Activated CD4-positive, alpha-beta memory T cell treated with anti-CD3 and anti-CD28 coated beads for 36 hours (primary cell): ENCODE measurements at places on chromosomes 4 and X. TPM values are rescaled to one million over a fixed set of nuclear protein-coding genes. Genes with fewer than 3 reads are reported as not detected.

- no peak for DNase-seq
These were observed 89.3 kb upstream of the KLF3 start for GRCh38 chr4:38574559-38575333.

- no peak for DNase-seq
These were observed 422.7 kb upstream of the LCORL start for GRCh38 chr4:18444206-18444605.

The UGT2B17 gene
- not detected for total RNA-seq

The UGT2B11 gene
- not detected for total RNA-seq

- peak; percentile 52 for DNase-seq
These were observed 15.6 kb downstream of the SCARB2 start for GRCh38 chr4:76197971-76198410.

The CLTRN gene
- total RNA-seq: 0.69 TPM

The LDB2 gene
- total RNA-seq: not detected

The HMGN5 gene
- 6.1 TPM for total RNA-seq

DNA sequence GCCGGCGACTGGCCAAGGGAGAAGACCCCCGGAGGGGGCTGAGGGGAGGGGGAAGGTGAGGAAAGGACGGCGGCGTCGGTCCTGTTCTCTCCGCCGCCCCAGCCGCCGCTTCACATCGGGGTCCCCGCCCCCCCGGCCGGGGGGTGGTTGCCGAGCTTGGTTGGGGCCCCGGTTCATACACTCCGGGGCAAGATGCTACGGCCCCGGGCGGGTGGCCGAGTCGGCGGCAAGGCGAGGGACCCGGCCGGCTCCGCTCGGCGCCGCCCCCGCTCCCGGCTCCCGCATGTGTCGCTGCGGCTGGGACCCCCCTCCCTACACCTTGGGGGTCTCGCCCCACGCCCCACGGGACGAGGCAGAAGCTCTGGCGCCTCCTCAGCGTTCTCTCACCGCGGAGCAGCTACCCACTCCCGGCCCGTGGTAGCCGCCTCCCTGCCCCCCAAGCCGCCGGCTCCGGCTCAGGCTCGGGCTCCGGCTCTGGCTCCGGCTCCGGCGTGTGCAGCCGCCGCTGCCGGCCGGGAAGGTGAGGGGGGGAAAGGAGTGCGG, 461 bp downstream of the FBXW7 start:
- DNase-seq: peak; percentile 32

DNA sequence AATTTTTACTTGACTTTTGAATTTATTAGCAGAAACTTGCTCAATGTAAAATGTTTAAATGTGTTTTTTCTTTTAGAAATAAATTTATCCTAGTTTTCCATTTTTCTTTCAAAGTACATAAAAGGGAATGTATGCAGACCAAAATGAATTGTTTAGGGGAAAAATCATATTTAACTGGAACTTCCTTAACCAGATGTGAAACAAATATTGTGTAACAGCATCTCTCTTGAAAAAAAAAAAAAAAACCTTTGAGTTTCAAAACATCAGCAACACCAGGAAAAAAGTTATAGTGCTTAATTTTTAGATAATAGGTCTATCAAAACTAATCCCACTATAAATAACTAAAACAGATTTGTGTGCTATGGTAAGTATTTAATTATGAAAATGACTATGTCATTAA, 14.5 kb upstream of the CCNA2 start:
- no peak for DNase-seq

GRCh38 chr4:83230928-83231327, 53.7 kb downstream of the COQ2 start:
- DNase-seq: no peak

The MAGED2 gene
- total RNA-seq: 52.8 TPM

DNA sequence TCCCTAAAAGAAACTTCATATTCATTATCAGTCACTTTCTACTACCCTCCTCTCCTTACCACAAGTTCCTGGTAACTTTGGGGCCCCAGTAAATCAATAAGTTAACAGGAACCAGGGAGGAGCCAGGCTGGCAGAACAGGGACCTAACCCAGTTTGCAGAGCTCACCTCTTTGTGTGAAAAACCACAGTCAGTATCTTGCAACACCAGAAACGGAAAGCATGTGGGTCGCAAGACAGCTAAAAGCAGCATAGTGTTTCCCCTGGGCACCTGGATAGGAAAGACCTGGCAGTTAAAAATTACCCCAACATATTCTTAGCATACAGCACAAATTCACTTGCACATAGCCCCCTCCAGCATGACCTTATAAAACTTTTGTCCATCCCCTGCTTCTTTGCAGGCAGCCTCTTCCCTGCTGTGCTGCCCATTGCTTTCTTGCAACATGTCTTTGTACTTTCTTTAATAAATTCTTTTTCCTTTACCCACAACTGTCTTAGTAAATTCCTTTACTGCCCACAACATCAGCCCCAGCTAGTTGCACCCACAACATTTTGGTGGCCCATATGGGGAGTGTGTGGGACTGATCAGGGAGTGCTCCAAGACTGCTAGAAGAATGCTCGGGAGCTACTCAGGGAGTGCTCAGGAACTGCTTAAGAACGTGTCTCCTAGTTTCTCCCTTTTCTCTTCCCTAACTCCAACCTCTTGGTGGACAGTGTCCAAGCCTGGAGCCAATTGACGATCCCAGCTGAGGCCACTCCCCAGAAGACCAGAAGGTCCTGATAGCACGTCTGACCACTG, 83.4 kb downstream of the MSN start:
- DNase-seq: peak; percentile 53

The RTL3 gene
- total RNA-seq: not detected

- no peak for DNase-seq
These were observed 46.8 kb downstream of the CLCN4 start for GRCh38 chrX:10203617-10204016.

GRCh38 chr4:48780865-48781214, 761 bp upstream of the FRYL start:
- peak; percentile 64 for DNase-seq

The PPP4R3C gene
- not detected for total RNA-seq

- no peak for DNase-seq
These were observed 6.3 kb upstream of the SH3KBP1 start for GRCh38 chrX:19893727-19894126.

- no peak for DNase-seq
These were observed 711.0 kb downstream of the RPA4 start for GRCh38 chrX:97594646-97595224.

The MAGEA12 gene
- not detected for total RNA-seq

DNA sequence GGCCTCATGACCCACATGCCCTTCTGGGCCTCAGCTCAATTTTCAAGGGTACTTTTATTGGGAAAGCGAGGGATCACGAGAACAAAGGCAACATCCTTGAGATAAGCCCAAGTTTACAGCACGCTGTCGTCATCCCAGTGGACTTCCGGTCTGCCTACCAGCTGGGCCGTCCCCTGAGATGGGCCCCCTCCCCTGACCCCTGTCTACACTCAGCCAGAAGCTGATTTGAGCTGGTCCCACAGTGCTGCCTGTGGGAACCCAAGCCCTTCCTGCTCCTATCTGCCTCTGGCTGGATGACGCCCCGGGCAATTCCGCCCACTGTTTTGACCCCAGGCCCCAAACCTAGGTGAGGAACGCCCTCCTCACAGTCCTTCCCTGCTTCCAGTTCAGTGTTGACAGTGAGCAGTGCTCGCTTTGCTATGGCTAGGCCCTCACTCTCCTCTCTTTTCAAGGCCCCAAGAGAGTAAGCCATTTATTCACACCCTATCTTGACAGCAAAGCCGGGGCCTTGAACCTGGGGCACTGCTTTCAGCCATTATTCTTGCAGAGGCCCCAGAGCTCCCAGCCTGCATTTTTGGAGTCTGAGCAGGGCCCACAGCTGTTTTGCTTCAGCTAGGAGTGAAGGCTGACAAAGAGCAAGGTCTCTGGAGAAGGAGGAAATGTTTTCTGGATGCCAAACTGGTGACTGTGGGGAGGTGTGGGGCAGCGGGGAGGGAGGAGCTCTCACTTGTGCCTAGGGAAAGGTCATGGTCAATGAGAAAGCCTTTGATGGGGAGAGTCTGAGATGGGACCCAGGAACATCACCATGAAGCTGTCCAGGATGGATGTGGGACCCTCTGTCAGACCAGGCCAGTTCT, 164.6 kb upstream of the BCOR start:
- DNase-seq: no peak

The FGF2 gene
- total RNA-seq: 0.56 TPM

The KLB gene
- not detected for total RNA-seq

The SHROOM4 gene
- total RNA-seq: not detected

DNA sequence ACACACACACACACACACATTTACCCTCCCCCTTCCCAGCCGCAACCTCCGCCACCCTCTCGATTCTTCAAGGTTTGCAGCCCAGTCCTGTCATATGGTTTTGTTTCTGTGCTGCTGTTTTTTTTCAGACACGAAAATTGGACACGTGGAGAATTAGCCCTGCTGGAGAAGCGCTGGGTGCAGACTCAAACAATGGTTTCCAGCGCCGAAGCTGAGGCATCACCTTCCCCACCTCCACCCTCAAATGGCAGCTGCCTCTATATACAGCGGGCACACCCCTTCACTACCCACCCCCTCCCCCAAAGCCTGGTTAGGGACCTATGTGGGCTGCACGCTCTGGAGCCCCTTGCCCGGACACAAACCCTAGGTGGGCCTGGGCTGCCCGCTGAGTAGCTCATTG, 87.9 kb downstream of the BCOR start:
- DNase-seq: peak; percentile 19

- DNase-seq: no peak
These were observed 10.5 kb downstream of the TBC1D14 start for GRCh38 chr4:6920171-6920570.

DNA sequence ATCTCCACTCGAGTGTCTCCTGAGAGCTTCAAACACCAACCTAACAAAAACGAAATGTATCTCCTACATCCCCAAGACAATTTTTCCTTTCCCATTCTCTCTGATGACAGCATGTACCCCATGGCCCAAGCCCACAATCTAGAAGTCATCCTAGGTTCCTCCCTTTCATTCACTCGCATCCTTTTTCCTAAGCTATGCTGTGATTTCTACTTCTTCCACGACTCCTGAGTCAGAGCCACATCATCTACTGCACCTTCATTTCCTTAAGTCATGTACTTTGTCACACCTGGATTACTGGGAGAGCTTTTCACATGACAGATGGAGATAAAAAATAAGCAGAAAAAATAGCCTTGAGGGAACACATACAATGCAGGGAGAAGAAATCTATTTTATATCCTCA, 20.1 kb downstream of the C4orf36 start:
- no peak for DNase-seq

GRCh38 chr4:67749286-67749685, 4.9 kb downstream of the GNRHR start:
- DNase-seq: no peak

DNA sequence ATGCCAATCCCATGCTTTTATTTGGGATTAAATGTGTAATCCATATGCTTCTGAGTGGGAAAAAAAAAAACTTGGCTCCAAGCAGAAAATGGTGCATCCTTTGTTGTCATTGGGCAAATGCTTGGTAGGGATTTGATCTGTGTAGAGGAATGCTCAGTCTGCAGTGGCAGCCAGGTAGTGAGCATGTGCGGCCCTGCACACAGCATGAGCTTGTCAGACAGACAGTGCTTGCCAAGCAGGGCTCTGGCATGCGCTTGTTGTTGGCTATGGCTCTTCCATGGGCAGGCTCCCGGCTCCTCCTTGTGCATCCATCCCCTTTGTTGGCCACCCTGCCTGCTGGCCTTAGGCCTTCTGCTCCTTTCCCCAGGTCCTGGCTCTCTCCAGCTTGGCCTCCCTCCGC, 130.3 kb downstream of the GPR143 start:
- no peak for DNase-seq

DNA sequence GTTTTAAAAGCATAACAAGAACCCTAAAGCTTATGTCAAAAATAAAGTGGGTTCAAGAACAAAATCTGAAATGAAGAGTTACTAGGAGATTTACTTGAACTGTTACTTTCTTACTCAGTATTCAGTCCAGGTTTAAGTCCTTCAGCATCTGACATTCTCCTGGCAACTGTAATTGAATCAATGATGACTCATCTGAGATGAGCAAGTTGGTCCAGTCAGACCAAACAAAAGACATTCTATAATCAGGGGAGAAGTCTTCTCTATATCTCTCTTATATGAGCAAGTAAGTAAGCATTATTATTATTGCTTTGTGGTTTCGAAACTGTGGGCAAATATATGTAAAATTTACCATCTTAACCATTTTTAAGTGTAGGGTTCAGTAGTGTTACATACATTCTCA, 34.6 kb downstream of the MAP9 start:
- no peak for DNase-seq

GRCh38 chr4:106835919-106836318, 200.2 kb downstream of the DKK2 start:
- DNase-seq: no peak

GRCh38 chrX:7330556-7330955, 182.6 kb upstream of the PUDP start:
- no peak for DNase-seq

- no peak for DNase-seq
These were observed 51.6 kb downstream of the RTL5 start for GRCh38 chrX:72080150-72080549.

GRCh38 chr4:110781944-110782343, 159.1 kb upstream of the PITX2 start:
- DNase-seq: no peak

DNA sequence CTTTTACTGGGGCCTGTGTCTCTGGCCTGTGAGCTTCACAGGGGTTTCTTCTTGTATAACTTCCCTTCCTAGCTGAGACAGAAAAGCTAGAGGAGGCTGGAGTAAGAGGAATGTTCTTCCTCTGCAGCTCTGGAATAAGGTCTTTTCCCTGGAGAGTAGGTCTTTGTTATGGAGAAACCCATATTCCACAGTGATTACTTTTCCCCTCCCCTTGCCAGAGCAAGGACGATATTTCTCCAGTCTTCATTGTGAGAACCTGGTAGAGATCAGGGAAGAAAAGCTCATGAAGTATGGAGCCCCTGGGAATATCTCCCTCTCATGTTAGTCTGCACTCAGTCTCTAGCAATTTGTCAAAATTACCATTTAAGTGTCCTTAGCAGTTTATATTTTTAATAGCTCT, 18.7 kb upstream of the GLRB start:
- no peak for DNase-seq

DNA sequence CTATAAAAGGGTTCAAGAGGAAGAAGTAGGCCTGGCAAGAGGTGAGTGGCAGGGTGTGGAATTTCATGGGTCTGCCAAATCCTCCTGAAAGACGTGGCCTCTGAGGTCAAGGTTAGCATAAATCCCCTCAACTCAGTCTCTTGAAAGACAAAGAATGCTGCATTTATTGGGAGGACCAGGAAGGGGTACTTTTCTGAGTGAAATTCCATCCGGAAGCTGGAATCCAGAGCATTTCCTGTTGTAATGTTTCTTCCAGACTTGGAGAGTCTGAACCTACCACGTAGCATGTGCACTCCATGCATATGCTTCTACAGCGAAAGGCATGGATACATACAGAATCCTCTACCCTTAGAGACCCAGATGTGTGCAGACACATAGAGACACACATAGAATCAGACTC, 13.4 kb upstream of the FGD1 start:
- DNase-seq: no peak

- DNase-seq: no peak
These were observed 289.5 kb downstream of the SMARCA1 start for GRCh38 chrX:129233786-129234185.

The NALF2 gene
- total RNA-seq: 0.44 TPM
